Activated T-cell treated with anti-CD3 and anti-CD28 coated beads, Interleukin-2, amount 50 U/mL, for 4 hours (primary cell): ENCODE measurements at places on chromosomes 16 and 17.

DNA sequence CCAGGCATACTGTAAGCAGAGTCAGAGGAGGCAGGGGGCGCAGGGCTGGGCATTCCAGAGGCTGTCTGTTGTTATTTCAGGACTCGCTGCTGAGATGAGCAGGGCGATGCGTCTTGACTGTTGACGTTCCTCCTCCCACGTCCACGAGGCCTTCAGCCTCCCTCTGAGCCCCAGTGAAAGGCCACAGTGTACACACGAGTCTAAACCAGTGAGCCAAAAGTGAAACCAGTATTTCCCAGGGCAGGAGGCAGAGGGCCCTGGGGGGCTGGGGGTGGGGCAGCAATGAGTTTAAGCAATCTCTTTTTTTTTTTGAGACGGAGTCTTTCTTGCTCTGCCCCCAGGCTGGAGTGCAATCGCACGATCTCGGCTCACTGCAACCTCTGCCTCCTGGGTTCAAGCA lies 21.5 kb downstream of the SMTNL2 start:
- no peak for DNase-seq

DNA sequence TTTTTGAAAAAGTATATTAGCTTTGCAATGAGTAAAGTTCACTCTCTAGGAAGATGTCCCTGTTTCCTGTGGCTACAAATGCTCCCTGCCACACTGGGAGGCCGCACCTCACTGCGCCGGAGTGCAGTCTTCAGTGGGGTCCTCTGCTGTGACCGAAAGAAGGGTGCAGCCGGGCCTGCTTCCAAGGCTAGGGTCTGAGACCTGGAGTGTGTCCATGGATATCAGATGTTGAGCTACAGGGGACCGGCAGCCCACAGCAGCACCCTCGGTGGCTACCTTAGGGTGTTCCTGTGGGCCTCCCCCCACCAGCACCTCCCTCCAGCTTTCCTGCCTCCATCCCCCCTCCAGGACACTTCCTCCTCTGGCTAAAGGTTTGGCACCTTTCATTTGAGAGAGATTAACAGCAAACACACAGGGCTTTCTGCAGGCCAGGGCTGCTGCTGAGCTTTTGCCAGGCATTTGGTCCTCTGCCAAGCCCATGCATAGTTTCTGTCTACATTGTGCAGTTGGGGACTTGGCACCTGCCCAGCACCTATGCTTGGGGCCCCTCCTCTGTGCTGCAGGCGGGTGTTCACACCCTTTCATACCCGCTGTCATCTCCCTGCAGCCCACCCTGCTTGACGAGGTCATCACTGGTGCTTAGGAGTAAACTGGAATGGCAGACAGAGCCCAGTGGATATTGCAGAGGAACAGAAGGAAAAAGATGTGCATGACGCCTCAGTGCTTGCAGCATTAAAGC lies 33.8 kb upstream of the CRISPLD2 start:
- no peak for DNase-seq

DNA sequence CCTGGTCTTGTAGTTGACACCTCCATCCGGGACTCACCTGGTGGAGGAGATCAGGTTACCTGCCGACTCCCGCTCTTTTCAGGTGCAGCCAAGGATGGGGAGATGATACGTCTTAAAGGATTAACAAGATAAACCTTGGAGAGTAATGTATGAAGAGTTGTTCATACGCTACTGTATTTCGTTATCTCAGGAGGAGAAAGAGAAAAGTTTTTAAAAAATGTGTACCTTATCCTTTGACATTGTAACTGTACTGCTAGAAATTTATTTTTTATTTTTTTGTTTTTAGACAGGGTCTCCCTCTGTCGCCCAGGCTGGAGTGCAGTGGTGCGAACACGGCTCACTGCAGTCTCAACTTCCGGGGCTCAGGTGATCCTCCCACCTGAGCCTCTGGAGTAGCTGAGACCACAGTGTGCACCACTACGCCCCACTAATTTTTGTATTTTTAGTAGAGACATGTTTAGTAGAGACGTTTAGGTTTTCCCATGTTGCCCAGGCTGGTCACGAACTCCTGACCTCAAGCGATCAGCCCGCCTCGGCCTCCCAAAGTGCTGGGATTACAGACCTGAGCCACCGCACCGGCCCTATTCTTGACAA lies 764 bp upstream of the SMURF2 start:
- DNase-seq, result no peak

DNA sequence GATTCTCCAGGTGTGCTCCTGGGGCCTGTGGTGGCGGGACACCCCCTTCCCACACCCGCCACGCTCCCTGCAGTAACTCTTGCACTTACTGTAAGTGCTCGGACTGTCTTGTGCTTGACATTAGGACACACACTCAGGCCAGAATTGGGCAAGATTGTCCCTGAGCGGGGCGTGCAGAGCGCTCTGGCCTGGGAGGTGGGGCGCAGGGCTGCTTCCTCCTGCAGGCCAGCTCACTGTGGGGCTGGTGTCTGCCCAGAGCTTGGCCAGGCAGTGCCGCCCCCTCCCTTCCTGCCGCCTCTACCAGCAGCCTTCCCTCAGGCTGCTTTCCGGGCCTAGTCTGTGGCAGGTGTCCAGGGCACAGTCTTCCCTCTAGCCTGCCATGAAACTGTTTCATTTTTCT lies 6.1 kb upstream of the ATP6V0C start:
- no peak for DNase-seq

DNA sequence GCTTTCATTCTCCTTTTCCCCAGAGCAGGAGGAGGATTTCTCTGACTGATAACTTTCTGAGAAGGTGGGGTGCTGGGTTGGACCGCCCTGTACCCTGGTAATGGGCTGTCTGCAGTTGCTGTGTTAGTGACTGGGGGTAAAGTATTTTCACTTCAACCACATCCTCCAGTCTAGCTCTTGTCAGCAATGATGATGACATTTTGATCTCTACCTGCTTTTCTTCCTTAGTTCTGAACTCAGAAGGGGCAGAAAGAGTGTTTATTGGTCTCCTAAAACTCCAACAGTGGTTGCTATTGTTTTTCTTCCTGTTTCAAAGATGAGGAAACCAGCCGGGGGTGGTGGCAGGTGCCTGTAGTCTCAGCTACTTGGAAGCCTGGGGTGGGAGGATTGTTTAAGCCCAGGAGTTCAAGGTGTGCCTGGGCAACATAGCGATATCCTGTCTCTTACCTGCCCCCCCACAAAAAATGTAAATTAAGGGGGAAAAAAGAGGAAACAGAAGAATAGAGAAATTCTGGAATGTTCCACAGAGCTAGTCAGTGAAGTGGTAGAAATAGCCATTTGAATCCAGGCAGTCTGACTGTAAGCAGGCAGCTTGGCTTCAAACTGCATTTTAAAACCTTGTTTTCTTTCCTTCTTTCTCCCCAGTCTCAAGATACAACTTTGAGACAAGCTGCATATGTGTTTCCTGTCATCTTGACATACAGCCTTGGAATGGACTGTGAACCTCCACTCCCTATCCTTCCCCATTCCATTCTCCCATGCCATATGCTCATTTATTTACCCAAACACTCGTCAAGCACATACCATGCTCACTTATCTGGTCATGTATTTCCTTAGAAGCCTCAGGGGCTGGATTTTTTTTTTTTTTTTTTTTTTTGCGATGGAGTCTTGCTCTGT lies 3.3 kb upstream of the N4BP1 start:
- peak; percentile 45 for DNase-seq

GRCh38 chr17:33895491-33895890 lies 359.6 kb upstream of the CCL2 start:
- DNase-seq, result no peak

DNA sequence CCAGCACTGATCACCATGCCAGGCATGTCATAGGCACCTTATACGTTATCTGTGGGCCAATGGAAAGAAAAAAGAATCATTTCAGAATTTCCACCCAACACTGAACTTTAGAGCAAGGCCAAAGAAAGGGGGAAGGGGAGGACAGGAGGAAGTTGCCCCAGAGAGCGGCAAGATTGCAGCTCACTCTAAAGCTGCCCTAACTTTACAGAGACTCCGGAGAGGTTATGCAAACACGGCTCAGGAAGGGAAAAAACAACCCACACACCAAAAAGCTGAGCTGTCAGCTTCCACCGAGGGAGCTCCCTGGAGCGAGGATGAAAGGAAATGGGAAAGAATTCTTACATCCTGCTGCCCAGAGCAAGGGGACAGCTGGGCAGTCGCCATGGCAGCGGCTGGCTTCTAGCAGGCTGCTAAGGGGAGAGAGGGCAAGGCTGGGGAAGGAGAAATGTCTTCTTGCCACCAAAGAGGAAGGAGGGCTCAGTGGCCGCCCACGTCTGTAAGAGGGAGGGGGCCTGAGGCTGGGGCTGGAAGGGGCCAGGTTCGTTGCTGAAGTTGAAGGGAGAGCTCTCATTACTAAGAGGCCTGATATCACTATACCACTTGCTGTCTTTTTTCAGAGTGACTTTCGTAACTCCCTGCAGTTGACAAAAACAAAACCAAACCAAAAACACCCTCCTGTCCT lies 18.2 kb downstream of the COTL1 start:
- DNase-seq, result peak; percentile 54

DNA sequence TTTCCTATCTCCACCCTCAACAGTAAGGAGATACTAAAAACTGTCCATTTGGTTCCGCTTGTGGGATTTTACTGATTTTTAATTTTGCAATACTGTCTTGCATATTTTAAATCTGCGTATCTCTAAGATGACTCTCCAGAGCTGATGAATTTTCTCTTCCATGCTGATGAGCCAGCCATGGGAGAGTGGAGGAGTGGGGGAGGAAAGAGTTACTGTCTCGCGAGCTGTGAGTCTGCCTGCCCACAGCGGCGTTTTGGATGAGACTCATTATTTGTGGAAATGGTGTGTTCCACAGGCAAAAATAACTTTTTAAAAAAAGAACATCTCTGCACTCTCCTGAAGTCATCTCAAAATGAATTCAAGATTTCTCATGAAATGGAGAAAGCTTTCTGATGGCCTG lies 34.6 kb upstream of the MYOCD start:
- no peak for DNase-seq

GRCh38 chr17:56358651-56359050 lies 205.4 kb downstream of the ANKFN1 start:
- no peak for DNase-seq

GRCh38 chr17:45771271-45771959 lies 12.7 kb upstream of the CRHR1 start:
- no peak for DNase-seq

- no peak for DNase-seq
These were observed 1.8 kb upstream of the TPPP3 start for GRCh38 chr16:67395105-67395457.

- DNase-seq, result no peak
These were observed 785.6 kb upstream of the SOX9 start for GRCh38 chr17:71335212-71335611.

GRCh38 chr16:10600782-10601443 lies 20.5 kb upstream of the EMP2 start:
- DNase-seq, result no peak

DNA sequence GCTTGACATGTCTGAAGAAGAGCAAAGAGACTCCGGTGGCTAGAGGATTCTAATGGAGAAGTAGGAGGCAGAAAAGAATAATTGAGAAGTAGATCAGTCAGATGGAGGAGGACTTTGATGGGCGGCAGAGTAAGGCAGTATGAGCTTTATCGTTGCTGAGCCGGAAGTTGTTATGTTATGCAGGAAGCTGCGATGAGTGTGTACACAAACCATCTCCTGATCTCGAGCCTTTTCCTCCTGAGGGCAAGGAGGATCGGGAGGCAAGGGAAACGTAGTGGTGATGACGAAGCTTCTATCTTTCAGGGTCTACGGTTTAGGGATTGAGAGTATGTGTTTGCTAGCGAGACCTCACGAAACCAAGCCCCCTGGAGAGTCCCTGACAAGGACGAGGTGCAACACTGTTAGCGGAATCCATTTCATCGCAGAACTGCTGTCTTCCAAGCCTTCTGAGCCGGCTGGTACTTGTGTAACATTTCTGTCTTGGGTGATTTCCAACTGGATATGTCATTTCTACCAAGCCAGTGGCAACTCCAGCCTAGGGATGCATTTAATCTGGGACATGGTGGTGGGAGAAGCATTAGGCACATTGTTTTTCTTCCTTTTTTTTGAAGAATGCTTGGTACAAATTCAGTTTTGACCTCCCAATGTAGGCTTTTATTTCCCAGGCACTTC lies 45.5 kb downstream of the RBFOX1 start:
- DNase-seq, result no peak

- DNase-seq, result no peak
These were observed 97.6 kb upstream of the FAM20A start for GRCh38 chr17:68698746-68699145.

DNA sequence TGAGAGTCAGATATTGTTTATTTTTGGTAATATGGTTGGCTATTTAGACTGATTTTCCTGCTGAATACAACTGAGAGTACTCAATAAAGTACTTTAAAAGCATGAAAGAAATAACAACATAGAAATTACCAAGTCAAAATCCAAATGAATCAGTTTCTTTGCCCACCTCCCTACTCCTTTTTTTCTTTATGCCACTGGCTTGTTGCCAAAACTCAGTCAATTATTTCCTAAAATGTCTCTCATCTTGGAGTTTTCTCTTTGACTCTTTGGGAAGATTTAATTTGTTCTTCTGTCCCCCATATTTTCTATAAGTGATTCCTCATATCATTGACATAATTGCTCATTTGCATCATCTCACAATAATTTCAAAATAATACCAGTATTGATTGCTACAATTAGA lies 2.6 kb upstream of the OMG start:
- DNase-seq, result no peak

DNA sequence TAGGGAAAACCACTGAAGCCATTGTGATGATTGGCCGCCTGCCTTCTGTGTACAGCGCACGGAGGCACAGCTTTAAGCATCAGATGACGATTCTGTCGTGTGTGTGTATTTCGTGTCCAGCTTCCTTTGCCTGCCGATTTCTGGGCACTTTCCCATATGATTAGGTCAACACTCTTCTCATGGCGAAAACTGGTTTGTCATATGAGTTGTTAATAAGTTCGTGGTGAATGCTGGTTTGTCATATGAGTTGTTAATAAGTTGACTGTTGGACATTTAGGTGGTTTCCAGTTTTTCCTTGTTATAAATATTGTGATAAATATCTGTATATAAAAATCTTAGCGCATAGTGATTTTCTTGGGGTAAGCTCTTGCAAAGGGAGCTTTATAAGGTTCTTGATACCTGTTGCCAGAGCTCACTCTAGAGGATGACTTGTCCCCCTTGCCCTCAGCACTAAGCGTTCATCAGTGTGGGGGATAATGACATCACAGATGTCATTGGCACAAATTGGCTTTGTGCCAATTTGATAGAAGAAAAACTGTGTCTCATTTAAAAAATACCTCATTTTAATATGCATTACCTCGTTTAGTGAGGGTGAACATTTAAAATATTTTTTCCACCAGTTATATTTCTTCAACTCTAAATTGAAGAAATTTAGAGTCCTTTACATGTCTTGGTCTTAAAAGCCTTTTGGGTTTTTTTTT lies 40.0 kb downstream of the PGS1 start:
- DNase-seq, result no peak
